ENCODE measurements at places on chromosomes 11 and 22.

GRCh38 chr11:126109941-126110731 lies 47.5 kb upstream of the CDON start:
- DNase-seq, result no peak

DNA sequence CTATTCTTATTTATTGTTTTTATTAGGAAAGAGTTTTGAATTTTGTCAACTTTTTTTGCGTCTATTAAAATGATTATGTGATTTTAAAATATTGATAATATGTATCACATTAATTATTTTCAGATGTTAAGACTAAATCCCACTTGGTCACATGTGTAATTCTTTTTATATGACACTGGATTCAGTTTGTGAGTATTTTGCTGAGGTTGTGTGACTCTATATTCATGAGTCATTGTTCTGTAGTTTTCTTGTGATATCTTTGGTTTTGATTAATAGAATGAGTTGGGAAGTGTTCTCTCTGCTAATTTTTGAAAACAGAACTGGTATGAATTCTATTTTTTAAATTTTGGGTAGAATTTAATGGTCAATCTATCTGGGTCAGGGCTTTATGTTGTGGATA lies 317.9 kb downstream of the ETS1 start:
- no peak for DNase-seq

DNA sequence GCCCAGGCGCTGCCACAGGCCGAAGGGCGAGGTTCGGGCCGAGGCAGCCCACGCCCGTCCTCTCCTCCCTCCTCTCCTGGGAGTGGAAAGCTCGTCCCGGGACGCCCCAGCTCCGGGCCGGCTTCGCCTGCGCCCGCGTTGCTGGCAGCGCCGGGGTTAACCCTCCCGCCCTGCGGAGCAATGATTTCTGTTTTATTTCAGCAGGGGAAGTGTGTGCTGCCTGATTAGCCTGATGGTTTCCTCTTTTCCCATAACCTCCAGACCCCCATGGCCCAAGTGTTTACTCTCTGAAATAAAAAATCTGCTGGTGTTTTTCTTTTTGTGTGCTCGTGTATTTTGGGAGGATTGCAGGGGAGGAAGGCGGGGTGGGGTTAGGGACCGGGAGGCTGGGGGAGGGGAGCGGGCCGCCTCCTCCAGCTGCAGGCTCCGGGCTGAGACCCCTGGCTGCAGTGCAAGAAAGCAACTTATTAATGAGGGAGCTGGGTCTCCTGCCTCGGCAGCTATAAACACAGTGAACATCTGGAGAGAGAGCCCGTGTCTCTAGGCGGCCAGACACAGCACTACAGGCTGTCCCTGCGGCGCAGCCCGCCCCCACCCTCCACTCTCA lies 38.6 kb downstream of the ETS1 start:
- no peak for DNase-seq

DNA sequence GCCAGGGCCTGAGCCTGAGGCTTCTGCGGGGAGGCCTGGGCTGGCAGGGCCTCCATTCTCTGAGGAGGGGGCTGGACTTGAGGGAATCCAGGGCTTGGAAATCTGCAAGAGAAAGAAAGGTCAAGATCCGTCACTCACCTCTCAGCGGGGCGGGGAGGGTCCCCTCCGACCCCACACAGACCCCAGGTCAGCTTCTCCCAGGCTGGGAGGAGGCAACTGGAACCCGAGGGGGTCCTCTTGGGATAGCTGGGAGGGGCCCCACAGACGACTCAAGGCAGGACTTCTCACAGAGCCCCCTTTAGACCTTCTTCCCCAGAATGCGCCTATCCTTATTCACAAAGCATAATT lies 11.0 kb downstream of the TNKS1BP1 start:
- no peak for DNase-seq

DNA sequence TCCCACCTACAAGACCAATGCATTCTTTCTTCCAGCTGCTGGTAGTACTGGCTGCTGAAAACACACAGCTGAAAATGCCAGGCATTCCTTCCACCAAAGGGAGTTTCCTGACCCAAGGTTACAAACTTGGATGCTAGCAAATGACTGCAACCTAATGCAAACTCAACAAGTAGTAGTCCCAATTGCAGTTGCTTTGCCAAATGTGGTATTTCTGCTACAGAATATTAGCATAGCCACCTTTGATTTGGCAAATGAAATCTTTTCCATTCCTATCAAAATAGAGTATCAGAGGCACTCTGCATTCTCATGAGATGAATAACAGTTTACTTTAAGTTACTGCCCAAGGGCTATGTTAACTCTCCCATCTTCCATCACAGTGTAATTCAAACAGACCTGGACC lies 172.0 kb upstream of the ARHGAP42 start:
- DNase-seq, result no peak

DNA sequence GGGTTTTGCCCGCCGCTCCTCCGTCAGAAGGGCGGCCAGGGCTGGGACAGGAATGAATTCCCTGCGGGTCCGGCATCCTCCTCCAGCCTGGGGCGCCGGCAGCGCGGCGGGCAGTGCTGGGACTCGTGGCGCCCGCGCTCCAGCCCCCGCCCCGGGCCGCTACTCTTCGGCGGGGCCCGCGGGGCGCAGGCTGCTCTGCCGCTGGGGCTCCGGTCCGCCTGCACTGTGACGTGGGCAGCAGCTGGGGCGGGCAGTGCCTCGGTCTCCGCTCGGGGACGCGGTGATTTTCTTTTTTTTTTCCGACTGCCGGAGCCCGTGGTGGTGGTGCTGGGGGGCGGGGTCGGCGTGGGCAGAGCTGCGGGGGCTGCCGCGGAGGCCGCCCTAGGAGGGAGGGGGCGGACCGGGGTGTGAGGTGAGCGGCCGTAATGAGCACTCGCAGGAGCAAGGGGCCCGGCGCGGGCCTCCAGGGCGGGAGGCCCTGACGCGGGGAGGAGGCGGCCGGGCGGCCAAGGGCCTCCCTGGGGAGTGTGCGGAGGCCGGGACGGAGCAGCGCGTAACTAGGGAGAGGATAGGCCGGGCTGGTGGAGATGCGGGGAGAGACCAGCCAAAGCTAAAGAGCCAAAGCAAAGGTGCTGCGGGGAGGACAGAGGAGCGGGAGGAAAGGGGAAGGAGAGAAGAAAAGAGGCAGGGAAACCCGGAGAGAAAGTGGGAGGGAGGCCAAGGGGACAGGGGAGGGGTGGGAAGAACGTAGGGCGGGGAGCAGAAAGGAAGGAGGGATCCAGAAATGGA lies 73.3 kb upstream of the ZBED5 start:
- DNase-seq, result no peak

GRCh38 chr22:25148149-25148691 lies 51.4 kb upstream of the CRYBB3 start:
- no peak for DNase-seq

- DNase-seq, result no peak
These were observed 39.4 kb upstream of the CEP295 start for GRCh38 chr11:93622043-93622442.

GRCh38 chr11:131136486-131136885 lies 220.2 kb upstream of the SNX19 start:
- DNase-seq, result no peak

- no peak for DNase-seq
These were observed 7.9 kb upstream of the SPON1 start for GRCh38 chr11:13954591-13954990.

- no peak for DNase-seq
These were observed 18.5 kb downstream of the IRF7 start for GRCh38 chr11:597166-597725.

Data from cortex of kidney (tissue), 1 donor.